ENCODE measurements at places on chromosomes 6 and 20. TPM values are rescaled to one million over a fixed set of nuclear protein-coding genes. Genes with fewer than 3 reads are reported as not detected.

ZFAND3 gene
- total RNA-seq, result 39.8 TPM

PTK7 gene
- total RNA-seq, result 36.5 TPM

RALGAPB gene
- 33.8 TPM for total RNA-seq

PPIL1 gene
- total RNA-seq, result 19.4 TPM

MYCT1 gene
- total RNA-seq, result 6.0 TPM

TRIM15 gene
- not detected for total RNA-seq

MATN4 gene
- total RNA-seq, result not detected

SYNGAP1 gene
- total RNA-seq, result 16.1 TPM

SIRPG gene
- total RNA-seq, result not detected

GLP1R gene
- not detected for total RNA-seq

NHLRC1 gene
- 2.6 TPM for total RNA-seq

SNAP91 gene
- total RNA-seq, result not detected
